ENCODE measurements at places on chromosomes 6 and 20.

DNA sequence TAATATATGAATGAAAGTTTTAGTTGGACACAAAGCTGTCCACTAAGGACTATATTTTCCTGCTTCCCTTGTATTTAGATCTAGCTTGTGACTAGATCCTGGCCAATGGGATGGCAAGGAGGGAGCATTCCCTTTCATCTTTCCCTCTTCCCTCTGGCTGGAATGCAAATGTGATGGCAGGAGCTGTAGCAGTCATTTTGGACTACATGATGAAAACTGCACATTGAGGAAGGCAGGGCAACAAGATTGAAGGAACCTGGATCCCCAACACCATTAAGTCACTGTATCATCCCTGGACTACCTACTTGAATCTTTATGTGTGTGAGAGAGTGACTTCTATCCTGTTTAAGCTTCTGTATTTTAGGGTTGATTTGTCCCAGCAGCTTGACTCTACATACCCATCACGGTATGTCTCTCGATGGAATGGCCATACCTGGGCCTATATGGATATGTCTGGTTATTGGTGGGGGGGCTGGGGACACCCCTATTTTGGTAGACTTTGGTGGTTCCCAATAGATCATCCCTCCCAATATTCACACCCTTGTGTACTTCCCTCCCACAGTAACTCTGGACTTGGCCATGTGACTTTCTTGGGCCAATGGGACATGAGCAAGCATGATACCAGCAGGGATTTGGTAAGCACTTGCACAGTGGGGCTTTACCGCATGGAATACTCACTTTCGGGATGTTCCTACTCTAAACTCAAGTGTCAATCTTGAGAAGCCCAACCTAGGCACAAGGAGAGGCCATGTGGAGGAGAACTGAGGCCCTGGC lies 128.5 kb downstream of the VEGFA start:
- no peak for DNase-seq

DNA sequence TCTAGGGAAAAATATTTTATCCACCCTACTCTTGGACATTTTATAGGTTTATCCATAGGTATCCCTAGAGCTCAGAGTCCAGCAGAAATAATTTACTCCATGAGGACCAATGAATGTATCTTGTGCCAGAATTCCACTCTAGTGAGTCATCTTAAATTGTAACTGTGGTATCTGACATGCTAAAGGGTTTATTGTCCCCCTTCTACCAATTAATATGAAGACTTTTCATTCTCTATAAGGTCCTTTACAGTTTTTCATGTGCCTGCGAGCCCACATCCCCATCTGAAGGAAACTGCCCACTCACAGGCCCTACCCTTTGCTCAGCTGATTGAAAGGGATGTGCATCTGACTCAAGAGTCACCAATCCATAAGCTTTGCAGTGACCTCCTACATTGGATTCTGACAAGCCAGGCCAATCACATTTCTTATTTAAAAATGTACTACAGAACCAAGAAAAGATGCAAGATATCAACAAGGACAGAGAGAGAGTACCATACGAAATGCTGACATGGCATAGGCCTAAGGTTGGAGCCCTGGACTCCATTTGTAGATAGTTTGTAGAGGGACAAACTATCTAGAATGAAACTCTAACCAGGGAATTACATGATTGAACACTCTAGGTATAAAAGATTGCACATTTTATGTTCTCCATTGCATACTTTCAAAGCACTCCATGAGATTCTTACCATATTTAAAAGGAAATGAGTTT lies 93.4 kb upstream of the DEFB112 start:
- DNase-seq: no peak

DNA sequence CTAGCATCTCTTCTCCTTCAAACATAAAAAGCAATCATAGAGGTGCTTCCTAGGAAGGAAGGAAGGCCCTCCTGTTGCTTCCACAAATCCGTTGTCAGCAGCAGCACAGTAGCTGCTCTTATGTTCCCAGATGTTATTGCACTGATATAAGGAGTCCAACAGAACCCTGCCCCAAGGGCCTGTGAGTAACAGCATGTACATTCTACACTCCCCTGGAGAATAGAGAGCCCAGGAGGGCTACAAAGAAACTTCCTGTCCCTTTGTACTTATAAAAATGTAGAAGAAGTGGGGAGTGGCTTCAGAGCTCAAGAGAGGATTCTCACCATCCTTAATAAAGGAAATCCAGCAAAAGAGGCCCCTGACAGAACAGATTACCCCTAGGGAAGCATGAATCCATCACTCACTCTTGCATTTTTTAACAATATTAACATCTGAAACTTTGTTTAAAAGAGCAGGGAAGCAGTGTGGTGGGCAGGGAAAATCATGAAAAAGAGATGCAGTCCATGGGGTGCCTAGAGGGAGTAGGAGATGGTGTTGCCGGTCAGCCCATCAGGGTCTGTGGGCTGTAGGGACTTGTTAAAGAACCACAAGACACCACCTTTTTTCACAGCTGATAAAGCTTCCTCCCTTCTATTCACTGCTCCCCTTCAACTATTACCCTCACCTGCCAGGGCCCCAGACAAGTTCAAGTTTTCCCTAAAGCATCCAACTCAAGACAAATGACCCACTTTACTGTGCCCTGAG lies 104.5 kb upstream of the ADGRF1 start:
- DNase-seq: no peak

DNA sequence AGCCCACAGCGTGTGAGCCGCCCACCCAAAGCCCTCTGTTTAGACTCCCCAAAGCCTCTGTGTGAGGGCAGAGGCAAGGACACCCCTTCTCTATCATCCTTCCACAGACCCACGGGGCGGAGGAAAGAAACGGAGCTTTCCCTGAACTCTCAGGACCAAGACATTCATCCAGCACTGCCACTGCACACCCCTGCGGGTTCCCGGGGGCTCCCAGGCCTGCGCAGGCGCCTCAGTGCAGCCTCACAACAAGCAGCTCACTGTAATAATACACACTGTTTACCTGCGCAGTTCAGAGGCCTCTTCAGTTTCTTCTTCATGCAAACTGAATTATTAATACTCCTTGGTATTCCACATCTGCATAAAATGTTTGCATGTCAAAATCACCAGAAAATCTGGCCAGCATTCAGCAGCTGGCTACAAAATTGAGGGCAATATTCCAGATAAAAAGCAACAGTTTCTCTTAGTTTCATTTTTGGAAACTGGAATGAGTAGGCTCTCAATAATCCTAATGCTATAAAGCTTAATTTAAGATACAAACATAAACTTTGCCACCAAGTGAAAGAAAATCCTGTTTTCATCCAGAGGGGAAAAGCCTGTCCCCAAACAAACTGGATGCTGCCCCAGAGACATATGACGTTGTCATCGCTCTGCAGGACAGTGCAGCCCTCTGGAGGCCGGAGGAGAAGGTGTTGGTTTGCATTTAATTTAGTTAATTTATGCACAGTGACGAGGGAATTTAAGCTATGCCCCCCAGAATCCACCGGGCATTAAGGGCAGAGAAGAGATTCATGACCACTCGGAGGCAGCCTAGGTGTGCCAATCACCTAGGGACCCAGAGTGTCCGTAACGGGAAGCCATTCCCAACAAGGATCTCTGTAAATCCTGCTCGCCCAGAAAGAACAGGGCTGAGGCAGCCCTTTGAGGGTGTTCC lies 45.3 kb downstream of the NINL start:
- no peak for DNase-seq

DNA sequence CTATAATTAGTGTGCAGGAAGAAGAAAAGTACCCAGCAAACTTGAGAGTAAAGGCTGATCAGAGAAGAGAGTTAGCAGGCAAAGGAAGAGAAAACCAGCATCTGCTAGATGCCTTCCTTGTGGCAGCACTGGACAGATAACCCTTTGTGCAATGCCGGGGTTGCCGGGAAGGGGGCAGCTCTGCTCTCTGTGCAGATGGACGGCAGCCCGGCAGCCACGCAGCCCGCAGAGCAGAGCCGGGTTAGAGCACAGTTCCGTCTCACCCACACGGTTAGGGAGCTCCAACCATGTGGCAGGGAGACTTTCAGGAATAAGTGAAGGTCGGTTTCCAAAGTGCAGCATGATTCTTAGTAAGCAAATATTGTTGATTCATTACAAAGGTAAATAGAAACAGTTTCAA lies 80.0 kb upstream of the RPS6KA2 start:
- DNase-seq: peak; percentile 20

DNA sequence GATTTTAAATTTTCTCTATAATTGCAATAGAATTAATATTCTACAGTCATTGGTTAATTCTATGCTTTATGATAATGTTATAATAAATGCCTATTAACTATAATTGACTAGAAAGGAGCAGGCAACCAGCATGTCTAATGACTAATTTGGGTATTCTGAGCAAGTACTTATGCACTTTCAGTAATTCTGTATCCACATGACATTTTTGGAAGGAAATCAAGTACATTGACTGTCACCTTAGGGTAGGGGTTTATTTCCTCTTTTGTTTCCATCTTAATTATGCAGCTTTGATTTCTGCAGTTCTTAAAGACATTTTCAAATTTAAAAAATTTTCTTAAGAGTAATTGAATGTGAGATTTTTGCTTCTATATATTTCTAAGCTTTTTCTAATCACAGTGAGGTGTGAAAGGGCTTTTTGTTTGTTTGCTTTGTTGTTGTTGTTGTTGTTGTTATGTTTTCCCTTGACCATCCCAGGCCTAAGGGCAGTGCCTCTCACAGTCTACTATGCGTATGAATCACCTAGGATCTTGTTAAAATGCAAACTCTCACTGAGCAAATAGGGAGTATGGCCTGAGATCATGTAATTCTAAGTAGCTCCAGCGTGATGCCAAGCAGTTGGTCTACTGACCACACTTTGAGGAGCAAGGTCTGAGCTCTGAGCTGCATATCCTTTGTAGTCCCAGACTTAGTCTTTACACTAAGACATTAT lies 467.1 kb upstream of the RNF217 start:
- no peak for DNase-seq

GRCh38 chr6:170475118-170475517 lies 78.0 kb downstream of the PSMB1 start:
- DNase-seq: no peak

- no peak for DNase-seq
Observed at GRCh38 chr6:128206610-128207426, 306.0 kb upstream of the THEMIS start.

- peak; percentile 45 for DNase-seq
Observed at GRCh38 chr6:142301651-142302391, at the start of gene ADGRG6. TSS of gene ADGRG6 (plus strand) at chr6:142302007. CDS start at chr6:142302330, 323 bp downstream.

- DNase-seq: no peak
Observed at GRCh38 chr6:160775792-160776580, 73.9 kb downstream of the PLG start.

Measured in activated CD4-positive, alpha-beta T cell treated with anti-CD3 and anti-CD28 coated beads, Interleukin-2, amount 10 ng/mL, durations not matched to agents 7 days and 5 days (primary cell).